ENCODE measurements at places on chromosomes 7 and 10.

DNA sequence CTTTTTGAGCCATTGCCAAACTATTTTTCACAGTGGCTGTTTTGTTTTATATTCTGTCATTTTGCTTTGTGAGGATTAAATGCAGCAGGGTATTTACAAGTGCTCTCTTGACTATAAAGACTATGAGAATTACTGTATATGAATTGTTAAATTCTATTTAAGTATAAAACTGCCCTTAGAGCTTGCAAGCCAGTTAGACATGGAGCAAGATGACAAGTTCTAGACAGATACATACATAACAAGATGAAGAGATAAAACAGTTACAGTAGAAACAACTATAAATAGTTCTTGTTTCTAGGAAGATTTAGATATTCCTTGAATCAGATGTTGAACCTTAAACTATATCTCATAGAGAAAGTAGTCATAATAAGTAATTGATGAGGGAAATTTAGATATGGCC lies 60.6 kb downstream of the DNAH11 start:
- H3K27ac ChIP-seq, result peak overlapping the region; percentile 30
- peaks cover 10% of the 10 kb centered on the region for H3K4me1 ChIP-seq
- H3K36me3 ChIP-seq, result no peaks in the 10 kb centered on the region
- peaks cover 7% of the 10 kb centered on the region for H3K27me3 ChIP-seq

DNA sequence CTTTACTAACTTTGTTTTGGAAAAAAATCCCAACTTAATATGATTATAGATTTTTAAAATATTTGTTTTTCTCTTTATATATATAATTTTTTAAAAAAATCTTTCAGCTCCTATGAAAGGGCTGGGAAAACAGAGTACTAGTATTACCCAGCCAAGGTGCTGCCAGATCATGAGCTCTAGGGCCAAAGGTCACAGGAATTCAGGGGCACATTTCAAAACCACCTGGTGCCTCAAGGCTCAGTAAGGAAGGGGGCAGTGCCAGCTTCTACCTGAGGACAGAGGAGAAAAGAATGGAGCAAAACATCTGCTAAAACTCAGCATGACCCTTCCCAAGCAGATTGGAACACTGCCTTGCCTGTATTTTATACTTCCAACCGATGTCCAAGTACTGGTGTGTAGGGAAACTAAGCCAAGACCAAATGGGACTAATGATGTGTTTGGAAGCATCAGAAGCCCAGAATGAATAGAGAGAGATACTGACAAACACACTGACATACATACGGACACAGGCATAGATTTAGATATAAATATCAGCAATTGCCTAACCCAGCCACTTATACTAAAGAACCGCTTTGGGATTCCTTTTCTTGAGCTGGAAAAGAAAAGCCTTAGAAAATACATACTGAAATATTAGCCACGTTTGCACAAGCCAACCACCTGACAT lies 667.3 kb downstream of the PARD3 start:
- DNase-seq, result no peak
- H3K4me1 ChIP-seq, result no peaks in the 10 kb centered on the region
- H3K36me3 ChIP-seq, result no peaks in the 10 kb centered on the region
- no peak overlapping the region for H3K27ac ChIP-seq
- no peak overlapping the region for H3K4me3 ChIP-seq

GRCh38 chr7:133015888-133016287 lies 66.0 kb downstream of the CHCHD3 start:
- no peaks in the 10 kb centered on the region for H3K27me3 ChIP-seq
- H3K36me3 ChIP-seq, result peaks cover 35% of the 10 kb centered on the region
- no peaks in the 10 kb centered on the region for H3K4me1 ChIP-seq

DNA sequence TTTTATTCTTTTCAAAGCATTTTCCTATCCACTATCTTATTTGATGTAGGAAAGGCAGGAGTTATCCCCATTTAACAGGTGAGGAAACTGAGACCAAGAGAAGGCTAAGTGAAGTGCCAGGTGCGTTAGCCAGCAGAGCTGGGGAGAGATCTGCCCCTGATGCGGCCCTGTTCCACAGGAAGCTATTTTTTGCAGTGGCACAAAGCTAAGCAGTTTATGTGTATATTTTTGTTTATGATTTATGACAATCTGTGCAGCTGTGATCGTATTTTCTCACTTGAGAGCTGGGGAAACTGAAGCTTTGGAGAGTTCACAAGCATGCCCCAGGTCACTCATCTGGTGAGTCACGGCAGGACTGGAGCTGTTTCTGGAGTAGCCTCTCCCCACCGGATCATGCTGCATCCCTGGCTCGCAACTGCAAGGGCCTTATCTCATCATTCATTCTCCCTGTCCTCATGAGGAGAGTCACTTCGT lies 38.8 kb downstream of the SLC29A3 start:
- H3K27ac ChIP-seq, result no peak overlapping the region
- H3K36me3 ChIP-seq, result peaks cover 12% of the 10 kb centered on the region
- H3K4me1 ChIP-seq, result no peaks in the 10 kb centered on the region
- no peaks in the 10 kb centered on the region for H3K27me3 ChIP-seq

GRCh38 chr7:107856806-107857540 lies 34.0 kb upstream of the DLD start:
- peaks cover under 1% of the 10 kb centered on the region for H3K27me3 ChIP-seq
- H3K4me1 ChIP-seq, result peaks cover 27% of the 10 kb centered on the region
- H3K27ac ChIP-seq, result peak overlapping the region; percentile 68
- no peak for DNase-seq
- H3K4me3 ChIP-seq, result no peak overlapping the region

DNA sequence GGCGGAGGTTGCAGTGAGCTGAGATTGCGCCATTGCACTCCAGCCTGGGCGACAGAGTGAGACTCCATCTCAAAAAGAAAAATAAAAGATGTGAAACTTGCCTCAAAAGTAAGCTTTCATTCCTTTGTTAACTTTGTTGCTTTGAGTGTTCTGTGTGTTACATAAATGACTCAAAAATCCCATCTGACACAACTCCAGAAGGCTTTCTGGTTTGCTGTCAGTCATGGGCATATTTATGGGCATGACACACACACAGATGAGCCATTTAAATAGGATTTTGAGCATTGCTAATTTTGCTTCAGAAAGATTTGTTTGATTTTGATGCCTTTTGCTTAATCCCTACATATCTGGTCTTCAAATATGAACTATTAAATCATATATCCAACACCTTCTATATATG lies 82.6 kb downstream of the CACNB2 start:
- no peaks in the 10 kb centered on the region for H3K4me1 ChIP-seq
- no peaks in the 10 kb centered on the region for H3K36me3 ChIP-seq
- no peak overlapping the region for H3K27ac ChIP-seq

- no peaks in the 10 kb centered on the region for H3K27me3 ChIP-seq
- H3K4me1 ChIP-seq, result no peaks in the 10 kb centered on the region
- no peak overlapping the region for H3K4me3 ChIP-seq
- H3K27ac ChIP-seq, result no peak overlapping the region
Observed at GRCh38 chr10:43913676-43914235, 265.1 kb upstream of the ZNF32 start.

DNA sequence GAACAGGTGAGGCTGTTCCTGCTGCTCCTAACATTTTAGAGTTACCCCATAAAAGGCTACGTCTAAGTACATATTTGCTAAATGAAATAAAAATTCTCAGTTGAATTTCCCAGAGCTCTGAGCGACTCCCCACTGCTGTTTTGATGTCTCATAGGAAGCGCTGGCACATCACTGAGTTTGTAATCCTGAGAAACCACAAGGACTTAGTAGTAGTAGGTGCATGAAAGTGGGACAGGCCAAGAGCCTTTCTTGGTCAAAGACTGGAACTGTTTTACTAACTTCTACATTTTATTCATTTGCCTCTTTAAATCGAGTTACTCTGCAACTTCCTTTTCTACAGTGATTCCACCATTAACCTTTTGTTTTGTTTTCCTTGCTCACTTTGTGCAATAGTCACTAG lies 85.9 kb downstream of the XPNPEP1 start:
- no peaks in the 10 kb centered on the region for H3K4me1 ChIP-seq
- H3K27ac ChIP-seq, result no peak overlapping the region
- DNase-seq, result no peak
- no peaks in the 10 kb centered on the region for H3K36me3 ChIP-seq
- H3K27me3 ChIP-seq, result peaks cover 11% of the 10 kb centered on the region

DNA sequence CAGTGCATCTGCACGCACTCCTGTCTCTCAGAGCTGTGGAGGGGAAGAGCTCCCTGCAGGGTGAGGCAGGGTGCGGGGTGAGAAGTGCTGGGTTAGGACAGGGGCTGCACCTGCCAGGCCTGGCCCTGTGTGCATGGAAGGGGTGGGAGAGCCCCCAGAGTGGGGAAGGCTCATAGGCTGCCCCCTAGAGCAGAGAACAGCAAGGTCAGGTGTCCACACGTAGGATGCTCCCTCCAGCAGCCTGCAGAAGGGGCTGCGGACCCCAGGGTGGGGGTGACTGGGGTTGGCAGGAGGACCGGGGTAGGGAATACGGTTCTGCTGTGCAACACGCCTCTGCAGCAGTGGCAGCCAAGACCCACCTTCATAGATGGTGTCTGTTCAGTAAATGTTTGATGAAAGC lies 208.6 kb downstream of the PTPRN2 start:
- peaks cover 2% of the 10 kb centered on the region for H3K36me3 ChIP-seq
- no peak overlapping the region for H3K4me3 ChIP-seq
- DNase-seq, result no peak
- H3K27ac ChIP-seq, result no peak overlapping the region
- peaks cover 6% of the 10 kb centered on the region for H3K4me1 ChIP-seq

- no peak overlapping the region for H3K27ac ChIP-seq
- no peak for DNase-seq
- no peak overlapping the region for H3K4me3 ChIP-seq
- peaks cover 13% of the 10 kb centered on the region for H3K27me3 ChIP-seq
- H3K4me1 ChIP-seq, result no peaks in the 10 kb centered on the region
- H3K36me3 ChIP-seq, result no peaks in the 10 kb centered on the region
Observed at GRCh38 chr7:98826811-98827231, 43.0 kb downstream of the TMEM130 start.

GRCh38 chr10:124000792-124001201 lies 92.6 kb downstream of the CHST15 start:
- no peaks in the 10 kb centered on the region for H3K4me1 ChIP-seq
- H3K27ac ChIP-seq, result no peak overlapping the region
- no peak overlapping the region for H3K4me3 ChIP-seq
- no peak for DNase-seq

GRCh38 chr7:148701414-148701813 lies 2.7 kb downstream of the CUL1 start:
- peaks cover 22% of the 10 kb centered on the region for H3K36me3 ChIP-seq
- DNase-seq, result no peak
- peak overlapping the region; percentile 96 for H3K27ac ChIP-seq
- peak overlapping the region; percentile 95 for H3K4me3 ChIP-seq
- H3K27me3 ChIP-seq, result no peaks in the 10 kb centered on the region
- peaks cover 74% of the 10 kb centered on the region for H3K4me1 ChIP-seq

- H3K27ac ChIP-seq, result peak overlapping the region; percentile 98
- no peaks in the 10 kb centered on the region for H3K27me3 ChIP-seq
- H3K4me1 ChIP-seq, result peaks cover 33% of the 10 kb centered on the region
- peaks cover 50% of the 10 kb centered on the region for H3K36me3 ChIP-seq
Observed at GRCh38 chr7:142788303-142789289, 17.8 kb downstream of the PRSS2 start.

GRCh38 chr7:1134951-1135350 lies 25.0 kb downstream of the ZFAND2A start:
- no peaks in the 10 kb centered on the region for H3K27me3 ChIP-seq
- H3K27ac ChIP-seq, result no peak overlapping the region
- no peak overlapping the region for H3K4me3 ChIP-seq
- no peak for DNase-seq
- H3K36me3 ChIP-seq, result peaks cover 12% of the 10 kb centered on the region

DNA sequence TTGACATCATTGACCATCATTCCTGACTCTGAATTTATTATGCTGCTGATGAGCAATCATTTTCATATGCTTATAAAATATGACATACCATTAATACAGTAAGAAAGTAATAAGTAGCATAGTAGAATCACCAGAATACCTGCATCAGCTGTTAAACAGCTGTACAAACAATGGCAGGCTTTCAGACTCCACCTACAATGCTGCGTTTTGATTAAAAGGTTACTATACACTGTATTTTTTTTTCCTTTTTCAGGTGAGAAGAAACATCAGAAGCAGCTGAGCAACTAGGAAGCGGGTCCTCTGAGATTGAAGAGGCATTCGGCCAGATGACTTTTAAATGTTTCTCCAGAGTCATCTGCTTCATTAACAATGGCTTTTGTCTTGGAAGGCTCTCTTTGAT lies 7.1 kb downstream of the ASNS start:
- no peak overlapping the region for H3K27ac ChIP-seq
- DNase-seq, result no peak
- H3K4me1 ChIP-seq, result peaks cover 4% of the 10 kb centered on the region
- no peaks in the 10 kb centered on the region for H3K27me3 ChIP-seq

- no peaks in the 10 kb centered on the region for H3K27me3 ChIP-seq
- DNase-seq, result no peak
- no peak overlapping the region for H3K4me3 ChIP-seq
Observed at GRCh38 chr7:89265631-89266030, 470.1 kb upstream of the TEX47 start.

DNA sequence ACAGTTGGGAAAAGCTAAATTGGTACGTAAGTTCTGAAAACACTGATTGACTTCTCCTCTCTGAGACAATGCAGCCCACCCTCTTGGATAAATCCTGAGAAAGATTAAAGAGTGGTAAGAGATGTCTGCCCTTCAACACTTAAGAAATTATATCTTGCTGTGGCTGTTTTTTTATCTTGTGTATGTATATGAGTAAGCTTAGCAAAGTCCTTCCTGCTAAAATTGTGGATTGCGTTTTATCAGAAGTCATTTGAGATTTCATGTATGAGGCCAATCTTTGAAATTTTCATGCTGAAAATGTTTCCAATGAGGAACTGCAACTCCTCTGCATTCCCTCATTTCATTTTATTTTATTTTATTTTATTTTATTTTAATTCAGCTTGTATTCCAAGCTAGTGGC lies 106.2 kb upstream of the INHBA start:
- H3K4me1 ChIP-seq, result peaks cover 3% of the 10 kb centered on the region
- no peak overlapping the region for H3K27ac ChIP-seq

Data from activated naive CD8-positive, alpha-beta T cell treated with anti-CD3 and anti-CD28 coated beads, Interleukin-2, amount 50 U/mL, for 24 hours (primary cell).